ENCODE measurements at places on chromosomes 16 and 17. TPM values are rescaled to one million over a fixed set of nuclear protein-coding genes. Genes with fewer than 3 reads are reported as not detected.
A peak's percentile ranks its signal among the peaks of the same experiment; 100 is the strongest.

- H3K27me3 ChIP-seq: no peaks in the 10 kb centered on the region
- no peak for DNase-seq
- no peaks in the 10 kb centered on the region for H3K4me1 ChIP-seq
- H3K4me3 ChIP-seq: no peak overlapping the region
- peak overlapping the region; percentile 94 for H3K27ac ChIP-seq
- no peaks in the 10 kb centered on the region for H3K36me3 ChIP-seq
Measured at GRCh38 chr16:2121853-2122252, 13.8 kb downstream of the PKD1 start.

GRCh38 chr17:8904201-8904600 is 36.7 kb upstream of the PIK3R6 start:
- H3K27ac ChIP-seq: no peak overlapping the region
- peak; percentile 26 for DNase-seq
- no peak overlapping the region for H3K4me3 ChIP-seq
- H3K36me3 ChIP-seq: no peaks in the 10 kb centered on the region
- H3K27me3 ChIP-seq: no peaks in the 10 kb centered on the region

GRCh38 chr16:85566561-85567100 is 46.5 kb upstream of the GSE1 start:
- no peak overlapping the region for H3K27ac ChIP-seq
- DNase-seq: no peak
- H3K27me3 ChIP-seq: no peaks in the 10 kb centered on the region

DNA sequence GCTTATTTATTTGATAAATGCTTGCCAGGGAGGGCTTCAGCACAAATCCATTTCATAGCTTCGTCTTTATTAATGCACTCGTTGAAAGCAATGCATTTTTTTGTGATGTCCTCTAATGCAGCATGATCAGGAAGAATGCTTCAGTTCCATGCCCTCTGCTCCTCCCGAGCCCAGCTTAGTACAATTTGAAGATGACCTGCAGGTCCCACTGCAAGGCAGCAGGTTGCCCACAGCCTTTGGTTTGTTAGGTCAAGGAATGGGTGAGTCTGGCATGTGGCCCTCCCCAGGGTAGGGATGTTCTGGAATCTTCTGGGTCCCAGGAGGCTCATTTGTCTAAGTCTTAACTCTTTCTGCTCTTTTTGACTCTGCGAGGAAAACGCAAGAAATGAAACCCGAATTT is 49.4 kb upstream of the MARCHF10 start:
- no peak overlapping the region for H3K4me3 ChIP-seq
- no peak overlapping the region for H3K27ac ChIP-seq
- peak; percentile 21 for DNase-seq
- H3K36me3 ChIP-seq: no peaks in the 10 kb centered on the region
- H3K4me1 ChIP-seq: no peaks in the 10 kb centered on the region
- H3K27me3 ChIP-seq: no peaks in the 10 kb centered on the region

DNA sequence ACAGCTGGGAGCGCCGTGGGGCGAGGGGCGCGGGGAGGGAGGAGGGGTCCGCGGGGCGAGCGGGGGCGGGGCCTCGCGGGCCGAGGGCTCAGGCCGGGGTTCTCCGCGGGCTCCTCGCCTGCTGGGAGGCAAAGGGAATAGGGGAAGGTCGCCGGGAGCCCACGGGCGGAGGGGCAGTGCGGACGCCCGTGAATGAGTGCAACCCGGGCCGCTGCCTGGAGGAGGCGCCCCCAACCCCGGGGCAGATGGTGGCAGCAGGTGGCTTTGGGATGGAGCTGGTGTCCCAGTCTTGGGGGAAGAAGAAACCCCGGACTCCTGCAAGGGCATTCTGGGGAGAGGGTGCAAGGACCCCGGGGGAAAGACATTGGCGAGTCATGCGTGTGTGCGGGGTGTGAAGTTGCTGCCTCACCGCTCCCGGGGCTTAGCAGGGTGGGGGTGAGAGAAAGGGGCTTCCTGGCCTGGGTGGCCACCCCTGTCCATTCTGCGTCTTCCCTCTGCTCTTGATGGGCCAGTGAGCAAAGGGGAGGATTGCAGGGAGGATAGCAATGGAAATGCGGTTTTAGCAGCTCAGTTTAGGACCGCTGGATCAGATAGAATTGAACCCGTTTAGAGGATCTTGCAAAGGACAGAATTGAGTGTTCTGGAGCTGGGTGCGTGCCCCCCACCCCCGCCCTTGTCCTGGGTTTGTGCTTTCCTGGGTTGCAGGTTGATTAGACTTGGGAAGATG is 526 bp downstream of the KIAA0513 start:
- H3K27me3 ChIP-seq: no peaks in the 10 kb centered on the region
- H3K36me3 ChIP-seq: peaks cover 6% of the 10 kb centered on the region
- no peak for DNase-seq
- no peaks in the 10 kb centered on the region for H3K4me1 ChIP-seq

DNA sequence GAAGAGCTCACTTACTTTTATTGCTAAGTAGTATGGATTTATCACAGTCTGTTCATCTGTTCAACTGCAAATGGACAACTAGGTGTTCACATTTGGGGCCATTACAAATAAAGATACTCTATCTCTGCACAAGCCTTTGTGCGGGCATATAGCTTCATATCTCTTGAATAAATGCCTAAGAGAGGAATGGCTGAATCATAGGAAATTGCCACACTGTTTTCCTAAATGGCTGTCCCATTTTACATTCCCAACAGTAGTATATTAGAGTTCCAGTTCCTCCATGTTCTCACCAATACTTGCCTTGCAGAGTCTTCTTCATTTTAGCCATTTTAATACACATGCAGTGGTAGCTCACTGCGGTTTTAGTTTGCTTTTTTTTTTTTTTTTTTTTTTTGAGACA is 20.5 kb downstream of the NSMCE1 start:
- no peaks in the 10 kb centered on the region for H3K4me1 ChIP-seq
- DNase-seq: no peak
- H3K4me3 ChIP-seq: no peak overlapping the region
- no peaks in the 10 kb centered on the region for H3K36me3 ChIP-seq
- no peak overlapping the region for H3K27ac ChIP-seq

- no peak for DNase-seq
- H3K4me1 ChIP-seq: no peaks in the 10 kb centered on the region
- H3K36me3 ChIP-seq: no peaks in the 10 kb centered on the region
- H3K27ac ChIP-seq: no peak overlapping the region
Measured at GRCh38 chr17:37168731-37169353, 206.9 kb upstream of the C17orf78 start.

DNA sequence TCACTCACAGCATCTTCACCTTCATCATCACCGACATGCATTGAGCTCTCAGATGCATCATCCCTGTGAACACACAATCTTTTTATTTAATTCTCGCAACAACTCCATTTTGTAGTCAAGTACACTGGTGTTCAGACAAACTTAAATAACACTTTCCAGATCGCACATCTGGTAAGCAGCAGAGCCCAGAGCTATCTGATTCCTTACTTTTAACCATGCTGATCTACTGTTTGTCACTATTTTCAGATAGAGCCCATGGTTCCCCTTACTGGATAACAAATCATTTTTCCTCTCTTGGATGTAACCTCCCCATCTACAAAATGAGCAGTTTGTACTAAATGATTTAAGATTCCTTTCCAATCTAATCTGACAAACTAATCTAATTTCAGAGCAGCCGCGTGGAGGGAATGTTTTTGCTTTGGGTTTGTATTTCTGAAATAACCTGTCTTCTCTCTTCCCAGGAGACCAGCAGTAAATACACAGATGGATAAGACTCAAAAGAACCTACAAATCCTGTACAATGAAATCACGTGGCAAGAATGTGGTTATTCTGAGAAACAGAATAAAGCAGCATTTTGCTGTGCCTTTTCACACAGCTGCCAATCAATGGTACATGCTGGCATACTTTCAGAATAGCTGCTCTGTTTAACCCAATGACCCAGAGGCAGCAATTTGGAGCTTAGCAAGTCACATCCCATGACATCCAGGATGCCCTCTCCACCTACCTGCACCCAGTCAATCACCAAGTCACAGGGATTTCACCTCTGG is 72.9 kb upstream of the CCL2 start:
- H3K4me3 ChIP-seq: no peak overlapping the region
- H3K36me3 ChIP-seq: no peaks in the 10 kb centered on the region

- no peak overlapping the region for H3K4me3 ChIP-seq
- no peaks in the 10 kb centered on the region for H3K4me1 ChIP-seq
- H3K27me3 ChIP-seq: no peaks in the 10 kb centered on the region
- H3K36me3 ChIP-seq: no peaks in the 10 kb centered on the region
- no peak for DNase-seq
Measured at GRCh38 chr17:32111141-32111771, 31.0 kb upstream of the RHOT1 start.

DNA sequence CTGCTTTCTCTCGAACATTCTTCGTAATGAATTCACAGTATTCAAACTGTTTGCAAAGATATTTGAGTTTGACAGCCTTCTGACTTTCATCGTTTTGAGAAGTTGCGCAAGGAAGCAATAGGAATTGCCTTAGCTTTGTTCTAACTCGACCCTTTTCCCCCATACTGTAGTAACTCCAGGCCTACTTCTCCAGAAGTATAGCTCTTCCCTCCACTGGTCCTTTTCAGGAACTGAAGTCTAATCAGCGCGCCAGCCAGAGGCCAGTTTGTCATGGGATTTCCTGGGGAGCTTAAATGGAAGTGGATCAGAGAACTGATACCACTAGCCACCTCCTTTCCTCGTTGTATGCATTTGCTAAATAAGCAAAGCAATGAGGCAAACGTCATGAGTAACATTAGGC is 27.9 kb downstream of the CDR2 start:
- no peaks in the 10 kb centered on the region for H3K27me3 ChIP-seq
- no peak for DNase-seq
- H3K4me1 ChIP-seq: no peaks in the 10 kb centered on the region
- peaks cover 41% of the 10 kb centered on the region for H3K36me3 ChIP-seq
- no peak overlapping the region for H3K4me3 ChIP-seq

- no peaks in the 10 kb centered on the region for H3K27me3 ChIP-seq
- H3K4me3 ChIP-seq: no peak overlapping the region
- H3K27ac ChIP-seq: no peak overlapping the region
- no peaks in the 10 kb centered on the region for H3K4me1 ChIP-seq
- H3K36me3 ChIP-seq: no peaks in the 10 kb centered on the region
Measured at GRCh38 chr17:34711646-34712045, 132.3 kb downstream of the TMEM132E start.

DNA sequence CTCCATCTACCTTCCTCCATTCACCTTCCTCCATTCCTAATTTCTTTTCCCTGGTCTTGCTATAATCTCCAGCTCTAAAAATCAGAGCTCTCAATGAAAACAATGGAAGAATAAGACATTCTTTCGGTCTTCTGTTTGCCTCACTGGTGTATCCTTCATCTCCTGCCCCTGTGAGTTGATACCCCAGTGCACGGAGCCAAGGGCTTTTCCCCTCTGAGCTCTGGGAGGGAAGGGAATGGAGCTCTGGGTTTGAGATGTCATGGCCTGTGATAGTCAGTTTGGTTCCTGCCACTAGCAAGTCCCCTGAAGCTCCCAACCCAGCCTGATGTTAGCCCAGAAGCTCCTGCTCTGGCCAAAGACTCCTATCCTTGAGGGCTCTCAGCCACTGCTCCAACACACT is 36.6 kb upstream of the DNAH9 start:
- H3K4me3 ChIP-seq: no peak overlapping the region
- H3K27ac ChIP-seq: no peak overlapping the region
- H3K27me3 ChIP-seq: no peaks in the 10 kb centered on the region
- H3K4me1 ChIP-seq: no peaks in the 10 kb centered on the region

GRCh38 chr17:38508570-38508950 is 80.3 kb downstream of the ARHGAP23 start:
- DNase-seq: no peak
- peaks cover 34% of the 10 kb centered on the region for H3K36me3 ChIP-seq
- no peak overlapping the region for H3K27ac ChIP-seq
- H3K4me3 ChIP-seq: no peak overlapping the region
- H3K27me3 ChIP-seq: no peaks in the 10 kb centered on the region

DNA sequence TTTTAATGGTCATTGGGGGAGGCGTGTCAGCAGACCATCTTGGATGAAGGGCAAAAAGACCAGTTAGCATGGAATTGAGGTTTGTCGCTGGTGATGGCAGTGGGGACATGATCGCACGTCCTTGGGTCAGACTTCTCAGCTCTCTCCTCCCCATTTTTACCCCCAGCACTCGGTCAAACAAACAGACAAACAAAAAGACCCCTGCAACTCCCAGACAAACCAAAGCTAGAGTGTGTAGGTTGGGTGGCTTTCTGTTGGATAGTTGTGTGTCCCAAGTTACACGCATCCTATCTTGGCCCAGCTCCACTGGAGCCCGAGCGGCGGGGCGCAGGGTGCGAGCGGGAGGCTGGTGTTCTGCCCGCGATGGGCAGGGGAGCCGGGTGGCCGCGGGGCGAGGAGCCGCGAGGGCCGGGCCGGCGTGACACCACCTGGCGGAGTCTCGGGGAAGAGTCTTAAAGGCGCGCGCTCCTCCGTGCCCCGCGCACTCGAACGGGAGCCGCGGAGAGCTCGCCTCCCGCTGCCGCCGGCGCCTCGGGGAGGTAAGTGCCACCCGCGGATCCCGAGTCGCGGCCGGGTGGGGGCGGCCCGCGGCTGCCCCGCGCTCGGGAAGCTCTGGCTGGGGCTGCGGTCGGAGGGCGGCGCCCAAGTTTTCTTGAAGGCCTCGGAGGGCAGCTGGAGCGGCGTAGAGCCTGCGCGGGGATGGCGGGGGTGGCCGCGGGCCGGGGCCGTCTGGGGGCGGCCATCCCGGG is 18.5 kb upstream of the NTN1 start:
- DNase-seq: no peak
- H3K36me3 ChIP-seq: no peaks in the 10 kb centered on the region
- no peaks in the 10 kb centered on the region for H3K27me3 ChIP-seq
- peaks cover 21% of the 10 kb centered on the region for H3K4me1 ChIP-seq
- H3K27ac ChIP-seq: peak overlapping the region; percentile 48
- H3K4me3 ChIP-seq: peak overlapping the region; percentile 47

GRCh38 chr16:3577302-3577752 is at the start of gene NLRC3:
TSS of gene NLRC3 (minus strand) at chr16:3577403. CDS start at chr16:3565036, 12,367 bp downstream.
- no peaks in the 10 kb centered on the region for H3K27me3 ChIP-seq
- H3K4me1 ChIP-seq: no peaks in the 10 kb centered on the region
- H3K27ac ChIP-seq: no peak within 1 kb of the TSS
- no peaks in the 10 kb centered on the region for H3K36me3 ChIP-seq
- DNase-seq: no peak

DNA sequence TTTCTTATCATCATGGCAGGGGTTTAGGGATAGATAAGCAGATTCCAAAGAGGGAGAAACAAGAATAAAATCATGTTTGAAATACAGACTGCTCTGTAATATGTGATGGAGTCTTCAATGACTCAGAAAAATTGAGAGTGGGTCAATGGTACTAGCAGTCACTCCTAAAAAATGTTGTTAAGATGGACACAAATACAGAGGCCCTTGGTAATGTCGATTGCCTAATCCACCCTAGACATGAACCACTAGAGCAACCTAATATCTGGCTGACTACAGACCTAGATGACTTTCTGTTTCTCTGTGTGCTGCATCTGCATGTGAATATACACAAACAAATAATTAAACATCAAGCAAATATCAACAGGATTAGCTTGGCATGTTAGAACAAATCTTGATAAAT is 135.8 kb downstream of the CDH8 start:
- no peaks in the 10 kb centered on the region for H3K4me1 ChIP-seq
- H3K4me3 ChIP-seq: no peak overlapping the region
- DNase-seq: no peak

Gene KRTAP4-1
- not detected for total RNA-seq

Gene TNFSF13
- 11.0 TPM for total RNA-seq

Gene NLRC3
- 0.85 TPM for total RNA-seq

Gene C16orf86
- 7.7 TPM for total RNA-seq
